AG04450 (cell line): ENCODE measurements at places on chromosomes 13 and 19.
A peak's percentile ranks its signal among the peaks of the same experiment; 100 is the strongest.

DNA sequence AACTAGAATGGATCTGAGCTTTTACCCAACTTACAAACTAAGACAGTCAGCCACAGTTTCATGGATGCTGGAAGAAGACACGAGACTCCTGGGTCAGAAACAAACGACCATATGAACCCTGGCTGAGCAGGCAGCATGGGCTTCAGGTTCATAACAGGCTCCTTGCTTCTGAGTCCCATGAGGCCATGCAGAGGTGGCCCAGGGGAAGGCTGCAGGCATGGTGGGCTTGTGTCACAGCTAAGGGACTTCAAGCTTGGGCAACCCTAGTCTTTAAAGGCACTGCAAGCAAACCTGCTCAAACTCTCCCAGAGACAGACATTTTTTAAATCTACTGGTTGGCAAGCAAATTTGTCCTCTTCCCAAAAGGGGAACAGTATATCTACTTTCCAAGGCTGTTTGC lies 5.1 kb upstream of the ARHGEF7 start:
- DNase-seq, result no peak

GRCh38 chr19:14118165-14119051 lies 846 bp upstream of the PRKACA start:
- no peak for DNase-seq

DNA sequence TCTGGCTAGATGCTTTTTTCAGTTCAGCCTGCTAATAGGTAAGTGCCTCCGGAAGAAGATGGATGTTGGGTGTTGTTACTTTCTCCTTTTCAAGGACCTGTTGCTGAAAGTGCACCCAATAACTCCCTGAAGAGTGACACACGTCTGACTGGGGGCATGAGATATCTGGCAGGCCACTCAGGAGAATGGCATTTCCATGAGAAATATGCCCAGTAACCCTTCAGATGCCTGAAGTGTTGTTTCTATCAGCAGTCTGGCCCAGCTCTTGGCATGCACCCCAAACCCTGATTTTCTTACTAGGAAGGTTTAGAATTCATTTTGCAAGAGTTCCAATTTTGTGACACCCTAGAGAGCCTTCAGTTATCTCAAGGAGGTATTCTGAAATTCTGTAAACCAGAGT lies 71.5 kb downstream of the ARHGAP35 start:
- DNase-seq, result no peak

DNA sequence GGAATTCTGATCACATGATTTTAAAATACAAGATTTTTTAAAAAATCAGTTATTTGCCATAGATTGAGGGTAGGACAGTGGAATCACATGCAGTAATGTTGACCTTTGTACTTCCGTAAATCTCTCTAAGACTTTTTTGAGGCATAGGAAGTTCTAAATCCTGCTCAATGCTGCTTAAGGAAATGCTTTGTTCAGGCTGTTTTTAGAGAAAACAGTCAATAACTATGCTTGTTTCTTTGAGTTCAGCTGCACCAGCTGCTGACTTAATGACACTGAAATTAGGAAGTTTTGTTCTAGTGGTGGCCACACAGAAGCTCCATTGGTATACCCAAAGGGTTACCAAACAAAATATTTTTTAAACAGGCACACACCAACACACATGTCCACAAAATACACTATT lies 60.9 kb downstream of the KLF12 start:
- DNase-seq, result no peak

DNA sequence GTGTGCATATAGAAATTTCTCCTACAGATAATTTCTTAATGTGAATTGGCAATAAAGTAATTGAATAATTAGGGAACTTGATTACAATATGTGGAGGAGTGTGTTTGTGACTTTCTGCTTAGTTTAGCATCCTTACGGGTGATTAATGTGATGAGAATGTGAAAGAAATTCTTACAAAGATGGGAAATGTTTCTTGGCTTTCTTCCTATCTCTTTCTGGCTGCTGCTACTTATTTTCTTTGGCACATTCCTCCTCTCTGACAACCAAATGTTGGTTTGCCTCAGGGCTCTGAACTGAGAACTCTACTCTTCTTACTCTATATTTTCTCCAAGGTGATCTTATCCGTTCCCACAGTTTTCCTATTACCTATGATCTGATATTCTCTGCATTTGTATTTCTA lies 300.1 kb downstream of the TBC1D4 start:
- DNase-seq, result peak; percentile 32

DNA sequence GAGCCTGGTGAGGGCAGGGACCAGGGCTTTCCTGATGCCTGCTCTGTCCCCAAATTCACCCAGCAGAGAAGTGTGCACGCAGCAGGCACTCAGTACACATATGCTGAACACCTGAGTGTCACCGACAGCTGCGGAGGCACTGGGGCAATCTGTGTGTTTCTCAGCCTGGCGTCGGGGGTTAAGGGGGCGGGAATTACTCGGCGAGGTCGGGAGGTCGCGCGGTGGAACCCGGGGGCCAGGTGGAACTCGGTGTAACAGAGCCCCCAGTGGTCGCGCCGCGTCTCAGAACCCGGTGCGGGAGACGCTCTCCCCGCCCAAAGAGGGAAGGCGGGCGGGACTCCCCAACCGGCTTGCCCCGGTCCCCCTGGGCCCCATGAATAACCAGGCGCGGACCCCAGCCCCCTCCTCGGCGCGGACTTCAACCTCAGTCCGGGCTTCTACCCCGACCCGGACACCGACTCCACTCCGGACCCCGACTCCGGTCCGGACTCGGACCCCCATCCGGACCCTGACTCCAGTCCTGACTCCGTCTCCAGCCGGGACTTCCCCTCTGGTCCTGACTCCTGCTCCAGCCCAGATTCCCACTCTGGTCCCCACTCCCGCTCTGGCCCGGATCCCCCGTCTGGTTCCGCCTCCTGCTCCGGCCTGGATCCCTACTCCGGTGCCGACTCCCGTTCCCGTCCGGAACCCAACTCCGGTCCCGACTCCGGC lies at the start of gene SELENOV:
TSS of gene SELENOV (plus strand) at position 300 of the 711 bp plus-strand sequence. CDS start at position 374, 74 bp downstream.
- DNase-seq, result no peak
